ENCODE measurements at places on chromosomes 16 and 17.

DNA sequence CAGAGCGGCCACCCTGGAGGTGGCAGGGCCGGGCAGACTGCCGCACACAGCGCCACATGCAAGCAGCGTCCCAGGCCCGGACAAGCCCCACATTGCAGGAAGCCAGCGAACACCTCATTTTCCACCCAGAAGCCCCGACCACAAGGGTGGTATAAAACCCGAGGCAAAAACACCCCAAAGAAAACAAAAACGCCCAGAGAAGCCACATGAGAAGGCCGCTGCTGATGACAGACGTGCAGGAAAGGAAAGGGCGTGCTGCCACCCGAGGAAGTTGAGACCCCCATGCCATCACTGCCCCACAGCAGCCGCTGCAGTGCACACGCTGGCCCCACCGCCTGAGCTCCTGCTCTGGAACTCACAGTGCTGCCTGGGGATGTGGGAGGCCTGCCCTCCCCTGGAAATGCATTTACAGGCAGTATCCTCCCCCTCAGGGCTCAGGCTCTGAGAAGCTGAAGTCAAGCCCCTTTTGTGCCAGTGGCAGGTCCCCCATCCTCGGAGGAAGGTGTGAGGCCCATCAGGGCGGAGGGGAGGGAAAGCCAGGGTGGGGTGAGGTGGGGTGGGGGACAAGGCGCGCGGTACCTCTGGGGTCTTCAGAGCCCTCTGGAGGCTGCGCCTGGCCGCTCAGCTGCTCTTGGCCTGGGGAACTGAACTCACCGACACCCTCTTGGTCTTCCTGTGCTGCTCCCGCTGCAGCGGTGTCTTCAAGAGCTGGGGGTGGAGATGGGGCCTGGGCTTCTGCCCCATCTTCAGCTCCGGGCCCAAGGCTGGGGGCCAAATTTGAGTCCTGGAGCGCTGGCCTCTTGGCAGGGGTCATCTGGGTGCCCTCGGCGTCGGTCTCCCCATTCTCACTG, 62.0 kb downstream of the IL21R start:
- DNase-seq: peak; percentile 54

GRCh38 chr17:29368926-29369325, 21.2 kb upstream of the TAOK1 start:
- no peak for DNase-seq

- DNase-seq: no peak
Observed at GRCh38 chr16:52227851-52228250, 319.1 kb downstream of the TOX3 start.

DNA sequence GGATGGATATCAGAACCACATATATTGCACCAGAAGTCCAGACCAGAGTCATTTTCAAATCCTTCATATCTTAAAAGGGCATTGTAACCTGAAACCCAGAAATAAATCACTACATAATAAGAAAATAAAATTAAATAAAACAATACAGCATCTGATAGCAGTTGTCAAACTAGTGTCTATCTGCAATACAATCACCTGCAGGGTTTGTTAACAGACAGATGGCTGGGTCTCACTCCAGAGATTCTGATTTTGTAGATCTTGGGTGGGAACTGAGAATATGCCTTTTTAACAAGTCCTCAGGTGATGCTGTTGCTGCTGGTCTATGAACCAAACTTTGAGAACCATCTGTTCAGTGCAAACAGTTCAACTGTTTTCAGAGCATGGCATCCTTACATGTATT, 37.6 kb downstream of the NME2 start:
- DNase-seq: no peak

GRCh38 chr17:17760350-17760749, 76.4 kb downstream of the SREBF1 start:
- DNase-seq: no peak

- DNase-seq: no peak
Observed at GRCh38 chr17:72474719-72475477, 354.1 kb downstream of the SOX9 start.

- no peak for DNase-seq
Observed at GRCh38 chr16:86504315-86505184, 5.8 kb upstream of the FOXF1 start.

DNA sequence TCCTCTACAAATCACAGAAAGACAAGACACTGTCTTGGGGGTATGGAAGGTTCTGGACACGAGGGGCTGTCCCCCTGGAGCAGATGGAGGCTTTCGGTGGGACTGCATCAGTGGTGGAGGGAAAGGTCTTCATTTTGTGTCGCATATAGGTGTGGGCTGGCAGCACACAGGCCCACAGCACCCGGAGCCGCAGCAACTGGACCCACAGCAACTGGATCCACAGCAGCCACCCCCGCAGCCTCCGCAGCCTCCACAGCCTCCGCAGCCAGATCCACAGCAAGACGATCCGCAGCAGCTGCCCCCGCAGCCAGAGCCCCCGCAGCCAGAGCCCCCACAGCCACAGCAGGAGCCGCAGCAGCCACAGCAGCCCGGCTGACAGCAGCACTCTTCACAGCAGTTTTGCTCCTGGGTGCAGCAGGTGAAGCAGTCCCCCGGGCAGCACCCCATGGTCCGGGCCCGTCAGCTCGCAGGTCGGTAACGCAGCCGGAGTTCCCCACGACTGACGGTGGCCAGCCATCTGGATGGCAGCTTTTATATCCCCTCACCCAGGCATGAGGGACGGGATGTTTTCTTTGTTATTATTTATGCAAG, at the start of gene KRTAP17-1:
TSS of gene KRTAP17-1 (minus strand) at position 507 of the 591 bp plus-strand sequence. CDS start at position 447, 60 bp downstream.
- DNase-seq: no peak

DNA sequence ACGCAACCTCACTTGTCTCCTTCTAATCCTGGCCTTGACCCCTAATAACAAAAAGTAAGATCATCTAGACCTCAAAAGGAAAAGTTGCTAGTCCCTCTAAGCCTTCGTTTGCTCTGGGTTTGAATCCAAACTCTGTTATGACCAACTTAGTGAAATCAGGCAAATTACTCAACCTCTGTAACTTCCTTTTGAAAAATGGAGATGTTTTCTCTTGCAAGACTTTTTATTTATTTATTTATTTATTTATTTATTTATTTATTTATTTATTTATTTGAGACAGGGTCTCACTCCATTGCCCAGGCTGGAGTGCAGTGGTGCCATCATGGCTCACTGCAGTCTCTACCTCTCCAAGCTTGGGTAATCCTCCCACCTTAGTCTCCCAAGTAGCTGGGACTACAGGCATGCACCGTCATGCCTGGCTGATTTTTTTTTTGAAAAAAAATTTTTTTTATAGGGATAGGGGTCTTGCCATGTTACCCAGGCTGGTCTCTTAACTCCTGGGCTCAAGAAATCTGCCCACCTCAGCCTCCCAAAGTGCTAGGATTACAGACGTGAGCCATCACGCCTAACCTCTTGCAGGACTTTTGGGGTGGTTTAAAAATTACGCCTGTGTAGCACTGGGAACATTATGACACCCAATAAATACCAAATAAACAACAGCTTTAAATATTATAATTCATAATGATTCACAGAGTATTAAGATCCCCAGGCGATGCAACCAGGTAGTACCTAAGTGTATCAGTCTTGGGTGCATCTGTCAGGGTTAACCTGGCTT, 63.4 kb downstream of the PITPNC1 start:
- no peak for DNase-seq

DNA sequence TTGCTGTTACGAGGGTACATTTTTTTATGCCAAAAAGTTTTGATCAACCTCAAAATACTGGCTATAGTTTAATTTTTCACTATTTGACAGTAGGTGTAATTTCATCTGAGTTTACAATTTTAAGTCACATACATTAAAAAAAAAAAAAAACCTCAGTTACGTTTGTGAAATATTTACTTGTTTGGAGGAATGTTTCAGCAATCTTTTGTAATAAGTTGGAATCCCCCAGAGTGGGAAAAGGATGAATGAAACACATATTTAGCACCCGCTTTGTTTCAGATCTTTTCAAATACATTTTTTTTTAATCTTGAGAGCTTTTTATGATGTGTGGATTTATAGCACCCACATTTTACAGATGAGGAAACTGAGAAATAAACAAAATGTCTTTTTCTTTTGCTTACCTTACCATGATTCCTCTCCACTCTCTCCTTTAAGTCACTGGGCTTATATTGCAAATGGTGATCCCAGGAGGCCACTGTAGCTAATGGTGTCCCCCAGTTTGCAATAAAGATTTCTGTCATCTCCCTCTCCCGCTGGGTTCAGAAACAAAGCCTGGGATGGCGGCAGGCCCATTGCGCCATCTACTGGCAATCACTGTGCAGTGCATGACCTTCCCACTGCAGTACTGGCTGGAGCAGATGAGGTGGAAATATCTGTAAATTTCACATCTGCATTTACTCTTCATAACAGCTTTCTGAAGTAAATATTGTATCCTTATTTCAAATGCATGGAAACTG, 27.7 kb downstream of the TBC1D3B start:
- DNase-seq: peak; percentile 45

DNA sequence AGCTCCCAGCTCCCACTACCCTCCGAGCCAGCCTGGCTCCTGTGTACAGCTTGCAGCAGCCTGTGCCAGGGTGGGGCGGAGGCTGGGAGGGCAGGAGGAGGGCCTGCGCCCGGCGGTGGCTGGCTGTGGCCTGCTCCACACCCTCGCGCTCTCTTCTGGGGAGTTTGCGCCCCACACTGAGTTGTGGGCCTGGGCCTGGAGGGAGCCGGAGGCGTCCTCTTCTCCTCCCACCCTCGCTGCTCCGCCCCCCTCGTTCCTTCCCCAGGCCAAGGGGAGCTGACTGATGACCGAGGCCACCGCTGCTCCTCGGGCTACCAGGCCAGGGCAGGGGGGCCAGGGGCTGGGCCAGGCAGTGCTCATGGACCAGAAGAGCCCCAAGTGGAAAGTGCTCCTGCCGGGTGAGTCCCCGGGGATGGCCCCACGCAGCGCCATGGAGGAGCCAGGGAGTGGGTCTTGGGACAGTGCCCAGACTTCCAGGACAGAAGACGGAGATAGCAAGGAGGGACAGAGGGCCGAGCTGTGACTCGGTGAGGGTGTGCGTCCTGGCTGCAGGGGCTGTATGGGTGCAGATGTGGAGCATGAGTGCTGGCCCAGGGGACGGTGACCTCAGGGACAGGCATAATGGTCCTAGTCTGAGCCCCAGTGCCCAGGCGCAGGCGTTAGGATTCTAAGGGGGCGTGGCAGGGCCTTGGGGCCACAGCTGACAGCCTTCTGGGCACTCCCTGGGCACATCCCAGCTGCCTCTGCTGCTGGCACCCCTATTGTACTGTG, 242.1 kb upstream of the GSE1 start:
- DNase-seq: no peak

GRCh38 chr16:48860341-48860740, 250.4 kb upstream of the N4BP1 start:
- no peak for DNase-seq

DNA sequence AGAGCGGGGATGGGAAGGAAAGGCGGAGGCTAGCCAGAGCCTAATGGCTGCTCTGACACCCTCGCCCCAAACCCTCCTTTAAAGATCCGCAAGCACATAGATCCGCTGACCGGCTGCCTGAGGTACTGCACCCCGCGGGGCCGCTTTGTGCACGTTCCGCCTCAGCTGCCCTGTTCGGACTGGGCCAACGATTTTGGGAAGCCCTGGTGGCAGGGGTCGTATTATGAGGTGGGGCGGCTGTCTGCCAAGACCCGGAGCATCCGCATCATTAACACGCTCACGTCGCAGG, 663 bp downstream of the CYB5D1 start:
- no peak for DNase-seq

GRCh38 chr17:65115839-65116238, 21.3 kb upstream of the RGS9 start:
- DNase-seq: no peak

DNA sequence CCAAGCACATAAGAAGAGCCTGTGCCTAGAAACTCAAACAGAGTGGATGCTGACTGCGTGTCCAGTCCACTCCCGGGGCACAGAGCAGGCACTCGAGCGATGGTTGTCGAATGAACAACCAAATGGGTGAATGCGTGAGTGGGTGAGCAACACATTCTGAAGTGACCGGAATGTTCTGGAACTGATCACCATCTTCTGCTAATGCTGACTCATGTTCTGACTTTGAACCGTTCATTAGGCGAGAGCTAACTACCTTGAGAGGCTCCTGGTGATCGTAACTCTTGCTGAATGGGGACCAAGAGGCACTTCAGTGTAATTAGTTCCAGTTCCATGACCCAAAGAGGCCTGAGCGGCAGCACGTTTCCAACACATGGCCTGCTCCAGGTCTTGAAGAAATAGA, 37.9 kb downstream of the IRF8 start:
- no peak for DNase-seq

- no peak for DNase-seq
Observed at GRCh38 chr16:59707436-59708226, 973.5 kb upstream of the GOT2 start.

DNA sequence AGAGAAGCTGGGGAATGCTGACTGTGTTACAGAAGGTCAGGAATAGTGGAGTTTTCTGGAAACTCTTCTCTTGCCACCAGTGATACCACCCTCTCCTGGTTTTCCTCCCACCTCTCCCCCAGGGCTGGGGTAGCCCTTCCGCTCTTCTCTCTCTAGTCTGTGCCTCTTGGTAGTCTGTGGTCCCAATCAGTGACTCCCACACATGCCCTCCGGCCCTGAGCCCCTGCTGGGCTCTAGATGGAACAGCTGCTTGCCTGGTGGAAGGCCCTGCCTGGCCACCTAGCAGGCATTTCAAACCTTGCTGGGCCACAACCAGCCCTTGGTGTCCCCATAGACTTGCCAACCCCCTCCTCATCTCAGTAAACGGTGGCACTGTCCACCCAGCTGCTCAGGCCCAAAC, 15.2 kb upstream of the MTSS2 start:
- no peak for DNase-seq

DNA sequence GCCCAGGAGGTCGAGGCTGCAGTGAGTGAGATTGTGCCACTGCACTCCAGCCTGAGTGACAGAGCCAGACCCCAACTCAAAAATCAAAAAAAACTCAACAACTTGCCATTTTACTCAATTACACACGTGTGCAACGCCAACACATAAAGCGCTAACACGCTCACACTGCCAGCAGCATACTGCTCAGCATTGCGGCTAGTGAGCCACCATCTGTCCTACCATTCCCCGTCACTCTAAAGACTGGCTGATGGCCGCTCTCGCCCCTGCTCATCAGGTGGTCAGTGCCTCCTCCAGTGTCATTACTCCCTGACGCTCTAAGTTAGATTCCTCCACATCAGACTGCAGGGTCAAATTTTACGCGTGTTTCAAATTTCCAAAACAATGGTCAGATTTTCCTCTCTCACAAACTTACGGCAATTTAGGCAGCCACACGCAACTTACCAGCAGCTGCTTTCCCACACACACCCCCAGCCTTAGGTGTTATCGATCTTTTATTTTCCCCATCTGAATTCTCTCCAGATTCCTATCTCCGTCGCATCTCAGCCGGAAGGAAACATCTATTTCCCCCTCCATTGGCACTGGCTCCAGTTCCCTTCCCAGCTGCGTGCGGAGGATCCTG, 240.8 kb downstream of the C16orf95 start:
- DNase-seq: no peak
